ENCODE measurements at places on chromosomes 5 and 9.

- no peak for DNase-seq
Observed at GRCh38 chr5:71663191-71663969, 55.7 kb upstream of the CARTPT start.

- no peak for DNase-seq
Observed at GRCh38 chr9:134688661-134689320, 47.2 kb downstream of the COL5A1 start.

GRCh38 chr9:93634311-93635185 is 58.2 kb downstream of the PHF2 start:
- no peak for DNase-seq

GRCh38 chr5:72156946-72157624 is 49.8 kb downstream of the MAP1B start:
- no peak for DNase-seq

DNA sequence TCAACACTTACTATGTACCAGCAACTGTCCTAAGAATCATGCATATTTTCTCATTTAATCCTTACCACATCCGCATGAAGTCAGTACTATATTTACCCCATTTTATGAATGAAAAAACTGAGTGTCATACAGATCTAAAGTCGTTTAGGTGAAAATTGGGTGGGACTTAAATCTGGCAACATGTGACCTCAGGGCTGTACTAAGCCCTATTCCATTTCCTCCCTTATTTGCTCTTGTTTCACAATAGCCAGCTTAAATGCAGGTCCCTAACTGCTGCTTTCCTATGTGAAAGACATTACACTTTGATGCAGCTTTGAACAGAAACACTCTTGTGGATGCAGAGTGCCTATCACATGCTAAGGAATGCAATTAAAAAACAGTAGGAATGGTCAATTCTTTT is 2.5 kb upstream of the RAB14 start:
- DNase-seq = peak; percentile 61

GRCh38 chr5:5481206-5481605 is 58.7 kb downstream of the ICE1 start:
- DNase-seq = no peak

GRCh38 chr9:136740971-136741882 is 1.5 kb downstream of the LCN10 start:
- no peak for DNase-seq

DNA sequence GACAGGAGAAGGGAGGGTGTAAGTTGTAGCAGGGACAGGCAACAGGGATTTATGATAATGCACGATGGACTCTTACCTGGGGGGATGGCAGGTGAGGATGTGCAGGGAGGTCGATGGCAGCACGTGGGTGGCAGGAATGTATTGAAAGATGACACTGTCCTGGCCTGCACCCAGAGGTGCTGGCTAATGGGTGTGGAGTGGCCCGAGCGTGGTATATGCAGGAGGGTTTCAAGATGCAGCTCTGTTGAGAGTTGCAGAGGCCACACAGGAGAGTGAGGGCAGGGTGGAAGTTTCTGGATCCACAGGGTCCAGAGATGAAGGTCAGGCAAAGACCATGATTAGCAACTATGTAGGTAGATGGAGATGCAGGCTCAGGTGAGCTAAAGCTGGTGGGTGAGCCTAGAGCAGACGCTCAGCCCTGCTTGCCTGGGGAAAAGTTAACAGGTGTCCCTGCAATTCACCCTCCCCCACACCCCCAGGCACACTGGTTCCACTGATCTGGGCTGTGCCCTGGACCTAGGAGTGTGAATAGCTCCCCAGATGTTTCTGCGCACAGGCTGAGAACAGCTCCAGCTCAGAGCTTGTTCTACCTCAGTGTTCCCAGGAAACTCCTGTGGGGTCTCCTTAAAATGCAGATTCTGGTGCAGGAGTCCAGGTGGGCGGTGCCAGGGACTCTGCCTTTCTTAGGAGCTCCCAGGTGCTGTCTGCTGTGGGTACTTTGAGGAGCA is 21.5 kb upstream of the S1PR3 start:
- DNase-seq = no peak

DNA sequence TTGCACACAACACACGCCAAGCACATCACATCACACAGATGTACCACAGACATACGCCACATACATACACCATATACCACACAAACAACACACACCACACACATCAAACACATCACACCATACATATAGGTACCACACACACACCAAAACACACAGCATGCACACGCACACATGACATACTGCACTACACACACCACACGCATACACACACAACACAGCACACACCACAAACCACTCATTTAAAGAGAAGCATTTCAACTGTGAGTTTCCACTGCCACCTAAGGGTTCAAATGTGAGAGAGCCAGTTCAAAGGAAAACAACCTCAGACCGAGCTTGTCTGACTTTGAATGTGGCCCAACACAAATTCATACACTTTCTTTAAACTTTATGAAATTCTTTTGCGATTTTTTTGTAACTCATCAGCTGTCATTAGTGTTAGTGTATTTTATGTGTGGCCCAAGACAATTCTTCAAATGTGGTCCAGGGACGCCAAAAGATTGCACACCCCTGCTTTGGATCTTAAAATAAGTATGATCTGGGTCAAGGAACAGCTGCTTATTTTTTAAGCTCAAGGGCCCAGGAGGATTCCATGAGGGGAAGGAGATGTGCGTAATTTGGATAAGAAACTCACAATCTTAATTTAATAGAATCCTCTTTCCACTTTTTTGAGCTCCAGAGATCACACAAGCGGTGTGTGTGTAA is 494.6 kb downstream of the GADD45G start:
- DNase-seq = peak; percentile 1

DNA sequence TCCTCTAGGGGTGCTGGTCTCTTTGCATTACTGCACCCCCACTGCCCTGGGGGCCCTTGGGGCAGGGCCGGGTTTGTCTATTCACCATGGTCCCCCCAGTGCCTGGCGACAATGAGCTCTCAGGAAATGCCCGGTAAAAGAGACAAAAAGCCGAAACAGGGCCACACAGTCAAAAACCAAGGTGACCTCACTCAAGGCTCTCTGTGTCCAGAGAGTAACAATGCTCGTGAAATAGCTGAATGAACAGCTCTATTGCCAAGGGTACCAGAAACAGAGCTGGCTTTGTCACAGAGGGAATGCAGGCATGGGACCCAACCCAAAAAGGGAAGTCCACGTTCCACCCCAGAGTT is 16.0 kb downstream of the SH3PXD2B start:
- DNase-seq = no peak

DNA sequence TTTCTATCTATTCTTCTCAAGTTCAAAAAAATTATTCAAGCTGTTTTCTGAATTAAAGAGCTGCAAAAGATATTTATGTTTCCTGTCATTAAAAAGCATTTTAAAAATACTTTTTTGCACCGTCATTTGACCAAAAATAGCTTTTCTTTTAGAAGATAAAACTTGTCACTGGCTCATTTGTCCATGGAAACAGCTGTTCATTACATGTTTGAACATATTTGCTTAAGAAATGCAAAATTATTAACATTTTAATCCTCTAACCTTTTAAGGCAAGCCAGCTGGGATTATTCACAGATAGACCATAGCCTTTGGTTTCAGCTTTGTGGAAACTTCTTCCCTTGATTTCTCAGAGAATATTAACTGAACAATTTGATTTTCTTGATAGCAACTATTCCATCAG is 393.9 kb downstream of the TUSC1 start:
- no peak for DNase-seq

DNA sequence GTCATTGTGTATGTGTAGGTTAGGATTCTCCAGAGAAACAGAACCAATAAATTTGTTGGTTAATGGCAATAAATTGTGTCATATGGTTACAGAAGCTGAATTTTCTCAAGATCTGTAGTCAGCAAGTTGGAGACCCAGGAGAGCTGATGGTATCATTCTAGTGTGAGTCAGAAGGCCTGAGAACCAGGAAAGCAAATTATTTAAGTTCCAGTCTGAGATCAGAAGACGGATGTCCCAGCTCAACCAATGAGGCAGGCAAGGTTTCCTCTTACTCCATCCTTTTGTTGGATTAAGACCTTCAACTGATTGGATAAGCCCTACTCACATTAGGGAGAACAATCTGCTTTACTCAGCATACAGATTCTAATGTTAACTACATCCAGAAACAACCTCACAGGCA is 656.3 kb downstream of the ANXA1 start:
- DNase-seq = no peak

DNA sequence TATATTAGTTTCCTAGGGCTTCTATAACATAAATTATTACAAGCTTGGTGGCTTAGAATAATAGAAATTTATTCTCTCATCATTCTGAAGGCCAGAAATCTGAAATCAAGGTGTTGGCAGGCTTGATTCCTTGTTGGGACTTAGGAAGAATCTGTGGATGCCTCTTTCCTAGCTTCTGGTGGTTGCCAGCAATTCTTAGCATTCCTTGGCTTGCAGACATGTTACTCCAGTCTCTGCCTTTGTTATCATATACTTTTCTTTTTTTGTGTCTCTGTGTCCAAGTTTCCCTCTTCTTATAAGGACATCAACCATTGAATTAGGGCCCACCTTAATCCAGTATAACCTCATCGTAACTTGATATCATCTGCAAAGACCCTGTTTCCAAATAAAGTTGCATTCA is 31.4 kb downstream of the CTNNA1 start:
- no peak for DNase-seq

DNA sequence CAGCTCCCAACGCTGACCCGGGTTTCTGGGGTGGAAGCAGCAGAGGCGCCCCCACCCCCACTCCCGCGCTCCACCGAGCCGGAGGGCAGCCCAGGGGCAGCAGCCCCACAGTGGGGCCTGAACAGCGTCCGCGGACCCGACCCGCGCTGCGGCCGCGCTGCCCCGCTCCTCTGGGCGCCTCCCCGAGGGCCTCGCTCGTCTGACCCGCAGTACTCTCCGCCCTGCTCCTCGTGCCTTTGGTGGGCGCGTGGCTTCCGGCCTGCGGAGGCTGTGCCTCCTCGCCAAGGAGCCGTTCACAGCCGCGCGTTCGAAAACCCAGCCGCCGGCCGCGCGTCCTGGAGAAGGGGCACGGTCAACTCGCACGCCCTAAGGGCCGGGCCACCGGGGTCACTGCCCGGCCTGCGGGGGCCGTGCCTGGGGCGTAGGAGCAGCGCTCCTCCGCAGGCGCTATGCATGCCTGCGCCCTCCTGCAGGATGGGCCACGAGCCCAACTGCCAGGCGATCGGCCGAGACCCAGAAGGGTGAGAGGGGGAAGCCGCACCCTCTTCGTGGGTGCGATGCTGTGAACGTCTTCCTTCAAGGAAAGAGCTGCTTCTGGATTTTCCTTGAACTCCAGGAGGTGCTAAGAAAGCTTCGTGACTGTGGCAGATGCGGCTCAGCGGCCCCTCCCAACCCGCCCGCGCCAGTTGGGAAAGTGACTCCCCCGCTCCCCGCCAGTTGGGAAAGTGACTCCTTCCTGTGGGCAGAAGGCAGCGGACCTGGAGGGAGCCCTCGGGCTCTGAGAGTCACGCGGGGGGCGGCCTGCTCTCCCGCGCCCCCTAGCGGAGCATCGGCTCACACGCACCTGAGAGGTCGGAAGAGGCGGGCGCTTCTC is 82.7 kb downstream of the HSD17B3 start:
- no peak for DNase-seq

GRCh38 chr9:98020476-98021145 is 35.9 kb upstream of the NANS start:
- DNase-seq = no peak

GRCh38 chr9:102714184-102714583 is 280.9 kb upstream of the CYLC2 start:
- DNase-seq = no peak

DNA sequence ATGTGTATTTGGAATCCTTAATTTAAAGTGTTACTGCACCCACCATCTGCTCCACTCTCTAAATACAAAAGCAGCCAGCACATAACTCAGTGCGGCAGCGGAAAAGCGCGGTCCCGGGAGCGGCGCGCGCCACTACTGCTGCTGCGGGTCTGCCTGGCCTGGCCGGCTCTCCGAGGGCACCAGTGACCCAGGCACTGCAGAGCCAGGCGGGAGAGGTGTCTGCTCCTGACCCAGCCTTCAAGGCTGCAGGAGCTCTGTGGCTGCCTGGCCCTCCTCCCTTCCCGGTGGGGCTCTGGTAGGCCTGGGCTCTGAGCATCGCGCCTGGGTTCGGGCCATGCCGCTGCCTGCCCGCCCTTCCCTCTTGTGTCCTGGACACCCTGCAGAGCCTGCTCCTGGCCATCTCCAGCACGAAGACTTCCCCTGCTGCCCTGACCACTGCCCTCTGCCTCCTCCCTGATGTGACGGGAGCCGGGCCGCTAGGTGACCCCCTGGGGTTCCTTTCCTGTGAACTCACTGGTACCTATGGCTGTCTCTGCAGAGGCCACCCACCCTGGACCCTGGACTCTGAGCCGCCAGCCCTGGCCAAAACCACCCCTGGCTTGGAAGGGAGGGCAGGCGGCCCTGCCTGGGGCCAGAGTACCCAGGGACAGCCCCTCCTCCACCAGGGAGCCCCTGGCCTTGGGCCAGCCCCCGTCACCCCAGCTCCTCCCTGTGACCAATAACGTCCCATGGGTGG is 32.8 kb upstream of the UBAC1 start:
- no peak for DNase-seq

DNA sequence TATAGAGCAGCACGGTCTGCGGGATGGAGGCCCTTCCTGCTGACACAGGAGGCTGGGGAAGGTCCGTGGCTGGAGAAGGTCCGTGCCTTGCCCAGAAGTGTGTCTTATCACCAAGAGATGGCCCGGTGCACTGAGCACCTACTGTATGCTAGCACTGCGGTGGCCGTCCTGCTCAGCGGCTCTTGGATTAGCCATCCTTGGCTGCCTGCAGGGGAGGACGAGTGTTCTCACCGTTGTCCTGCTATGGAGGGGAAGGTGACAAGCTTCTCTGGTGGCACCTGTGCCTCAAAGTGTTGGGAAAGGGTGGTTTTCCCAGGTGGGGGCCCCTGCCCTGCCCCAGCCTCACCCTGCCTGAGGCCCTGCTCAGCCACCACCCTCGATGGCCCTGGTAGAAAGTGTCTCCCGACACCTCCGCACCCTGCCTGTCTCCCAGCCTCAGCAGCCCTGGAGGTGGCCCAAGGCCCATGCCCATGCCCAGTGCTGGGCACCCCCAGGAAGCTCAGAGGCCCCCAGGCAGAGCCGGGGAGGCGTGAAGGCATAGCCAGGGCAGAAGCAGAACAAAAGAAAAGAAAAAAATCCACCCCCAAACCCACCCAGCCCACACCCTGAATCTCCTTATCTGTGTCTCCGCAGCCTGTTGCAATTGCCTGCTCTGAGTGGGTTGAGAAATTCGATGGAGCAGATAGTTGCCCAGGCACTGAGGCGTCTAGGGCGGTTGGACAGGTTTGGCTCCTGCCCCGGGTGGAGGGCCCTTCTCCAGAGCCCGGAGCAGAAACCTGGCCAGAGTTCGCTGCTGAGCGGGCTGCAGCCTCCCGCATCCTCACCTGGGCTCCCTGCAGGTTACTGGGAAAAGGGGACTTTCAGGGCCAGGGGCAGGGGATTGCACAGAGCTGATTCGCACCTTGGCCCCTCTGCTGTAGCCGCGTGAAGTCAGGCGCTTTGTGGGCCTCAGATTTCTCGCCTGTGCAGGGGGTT is 30.5 kb downstream of the RXRA start:
- no peak for DNase-seq

- no peak for DNase-seq
Observed at GRCh38 chr5:112692472-112692871, 45.2 kb upstream of the APC start.

DNA sequence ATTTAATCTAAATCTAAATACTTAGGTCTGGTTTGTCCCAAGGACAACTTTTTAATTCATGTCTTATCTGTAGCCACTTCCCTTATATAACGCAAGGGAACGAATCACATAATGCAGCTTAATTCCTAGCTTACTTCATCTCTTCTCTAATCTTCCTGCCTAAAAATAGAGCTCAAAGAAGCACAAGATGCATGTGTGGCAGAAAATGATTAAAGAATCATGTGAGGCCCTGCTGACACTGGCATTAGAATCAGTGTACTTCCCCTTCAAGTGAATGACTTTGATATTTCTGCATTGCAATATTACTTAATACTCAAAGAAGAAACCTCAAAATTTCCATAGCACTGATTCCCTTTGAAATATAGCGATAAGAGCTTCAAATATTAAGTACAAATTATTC is 317.9 kb upstream of the FTMT start:
- no peak for DNase-seq
